Endothelial cell (in vitro differentiated cells): ENCODE measurements at places on chromosomes 5 and 9. TPM values are rescaled to one million over a fixed set of nuclear protein-coding genes. Genes with fewer than 3 reads are reported as not detected.
A peak's percentile ranks its signal among the peaks of the same experiment; 100 is the strongest.

SLC25A2 gene
- 0.62 TPM for total RNA-seq

DNA sequence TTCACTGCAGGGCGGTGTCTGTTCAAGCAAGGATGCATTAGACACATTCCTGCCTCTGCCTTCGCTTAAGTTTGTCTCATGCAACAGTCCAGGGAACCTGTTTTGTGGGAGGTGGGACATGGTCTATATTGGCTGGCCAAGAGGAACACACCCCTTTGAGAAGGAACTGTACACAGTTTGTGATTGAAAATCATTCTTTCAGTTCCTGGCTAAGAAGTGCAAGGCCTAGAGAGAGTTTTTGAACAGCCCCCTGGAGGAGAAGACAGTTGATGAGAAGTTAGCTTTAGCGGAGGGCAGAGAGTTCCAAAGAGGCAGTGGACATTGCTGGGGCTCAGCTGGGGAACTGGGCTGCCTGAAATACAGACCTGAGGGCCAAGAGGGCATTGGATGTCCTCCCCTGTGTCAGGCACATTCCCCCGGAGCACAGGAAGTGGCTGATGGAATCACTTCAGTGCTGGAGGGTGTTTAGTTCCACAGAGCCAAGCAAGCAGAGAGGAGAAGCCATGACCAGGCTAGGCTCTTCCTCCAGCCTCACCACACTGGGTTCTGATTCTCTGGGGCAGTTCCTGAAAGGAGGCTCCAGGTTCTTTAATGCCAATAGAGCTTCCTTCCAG, 66.6 kb downstream of the RGS3 start:
- H3K4me1 ChIP-seq = peaks cover 48% of the 10 kb centered on the region
- DNase-seq = no peak
- peak overlapping the region; percentile 88 for H3K27ac ChIP-seq
- peaks cover 39% of the 10 kb centered on the region for H3K27me3 ChIP-seq
- H3K36me3 ChIP-seq = peaks cover 78% of the 10 kb centered on the region
- peak overlapping the region; percentile 83 for H3K4me3 ChIP-seq

DNA sequence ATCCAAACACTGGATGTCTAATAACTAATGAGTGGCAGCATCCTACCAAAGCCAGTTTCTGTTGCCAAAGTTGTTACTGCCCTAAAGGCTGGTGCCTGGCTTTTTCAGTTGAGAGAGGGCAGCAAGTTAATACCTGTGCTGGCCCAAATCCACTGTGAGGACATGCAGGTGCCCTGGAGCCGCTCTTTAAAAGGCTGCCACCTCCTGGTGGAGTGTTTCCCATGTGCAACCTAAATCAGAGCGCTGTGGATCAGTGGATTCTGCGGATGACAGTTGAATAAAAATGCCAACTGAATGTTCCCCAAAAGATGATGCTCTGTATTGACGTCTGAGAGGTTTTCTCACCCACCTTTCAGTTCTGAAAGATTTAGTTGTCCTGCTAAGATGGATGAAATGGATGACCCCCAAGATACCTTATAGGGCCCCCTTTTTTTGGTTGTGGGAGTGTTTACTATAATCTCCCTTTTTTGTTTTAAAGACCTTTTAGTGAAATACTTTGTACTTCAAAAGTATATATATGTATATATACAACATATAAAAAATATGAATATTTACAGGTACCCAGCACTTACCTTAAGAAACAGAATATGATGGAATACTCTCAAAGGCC, 146.4 kb downstream of the EGFLAM start:
- H3K4me3 ChIP-seq = no peak overlapping the region
- peaks cover 3% of the 10 kb centered on the region for H3K27me3 ChIP-seq
- H3K4me1 ChIP-seq = no peaks in the 10 kb centered on the region

KIAA0825 gene
- 2.0 TPM for total RNA-seq

GRCh38 chr5:124576848-124577409, 169.5 kb downstream of the ZNF608 start:
- no peak overlapping the region for H3K27ac ChIP-seq
- no peaks in the 10 kb centered on the region for H3K27me3 ChIP-seq
- H3K4me3 ChIP-seq = no peak overlapping the region
- no peak for DNase-seq
- peaks cover 18% of the 10 kb centered on the region for H3K4me1 ChIP-seq
- H3K36me3 ChIP-seq = no peaks in the 10 kb centered on the region

CARTPT gene
- 148 TPM for total RNA-seq

DNA sequence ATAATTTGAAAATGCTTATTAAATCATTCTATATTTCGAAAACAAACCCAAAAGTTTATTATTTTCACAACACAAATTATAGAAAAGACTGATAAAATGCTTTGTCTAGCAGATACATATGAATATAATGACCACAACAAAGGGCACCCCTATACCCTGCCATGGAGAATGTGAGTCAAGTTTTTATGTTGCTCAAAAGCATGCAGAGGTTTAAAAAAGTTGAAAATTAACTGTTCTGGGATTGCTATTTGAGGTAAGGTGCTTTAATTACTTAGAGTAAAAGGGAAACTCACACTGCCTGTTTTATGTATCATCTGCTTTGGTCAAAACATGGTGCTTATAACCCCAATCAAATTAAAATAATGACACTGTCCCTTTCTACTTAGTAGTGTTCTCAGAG, 41.0 kb downstream of the MLANA start:
- H3K27ac ChIP-seq = no peak overlapping the region
- H3K4me3 ChIP-seq = no peak overlapping the region
- no peaks in the 10 kb centered on the region for H3K27me3 ChIP-seq
- H3K36me3 ChIP-seq = no peaks in the 10 kb centered on the region

GRCh38 chr9:3507395-3508077, 18.3 kb downstream of the RFX3 start:
- H3K4me1 ChIP-seq = peaks cover 11% of the 10 kb centered on the region
- no peak overlapping the region for H3K27ac ChIP-seq
- peaks cover 2% of the 10 kb centered on the region for H3K27me3 ChIP-seq
- H3K4me3 ChIP-seq = no peak overlapping the region

DNA sequence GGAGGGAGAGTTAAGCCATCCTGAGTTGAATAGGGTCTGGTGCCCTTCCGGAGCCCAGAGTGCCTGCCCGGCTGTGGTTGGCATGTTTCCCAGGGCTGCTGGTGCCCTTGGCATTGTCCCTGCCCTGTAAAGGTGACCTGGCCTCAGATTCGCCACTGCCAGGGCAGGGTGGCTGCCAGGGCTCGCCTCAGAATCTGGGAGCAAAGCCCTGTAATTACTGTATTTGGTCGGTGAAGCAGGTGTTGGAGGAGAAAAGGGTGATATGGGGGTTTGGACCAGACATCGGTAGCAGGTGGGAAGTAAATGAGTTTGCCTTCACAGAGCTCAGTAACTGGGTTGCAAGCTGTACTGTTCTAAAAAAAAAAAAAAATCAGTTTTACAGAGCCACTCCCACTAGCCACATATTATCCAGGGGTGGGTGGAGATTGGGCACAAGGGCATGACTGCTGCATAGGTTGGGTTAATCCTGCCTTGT, 47.6 kb downstream of the RGS3 start:
- H3K4me1 ChIP-seq = peaks cover 81% of the 10 kb centered on the region
- peaks cover 83% of the 10 kb centered on the region for H3K36me3 ChIP-seq
- DNase-seq = no peak
- peaks cover 12% of the 10 kb centered on the region for H3K27me3 ChIP-seq
- peak overlapping the region; percentile 61 for H3K27ac ChIP-seq
- H3K4me3 ChIP-seq = peak overlapping the region; percentile 51

DNA sequence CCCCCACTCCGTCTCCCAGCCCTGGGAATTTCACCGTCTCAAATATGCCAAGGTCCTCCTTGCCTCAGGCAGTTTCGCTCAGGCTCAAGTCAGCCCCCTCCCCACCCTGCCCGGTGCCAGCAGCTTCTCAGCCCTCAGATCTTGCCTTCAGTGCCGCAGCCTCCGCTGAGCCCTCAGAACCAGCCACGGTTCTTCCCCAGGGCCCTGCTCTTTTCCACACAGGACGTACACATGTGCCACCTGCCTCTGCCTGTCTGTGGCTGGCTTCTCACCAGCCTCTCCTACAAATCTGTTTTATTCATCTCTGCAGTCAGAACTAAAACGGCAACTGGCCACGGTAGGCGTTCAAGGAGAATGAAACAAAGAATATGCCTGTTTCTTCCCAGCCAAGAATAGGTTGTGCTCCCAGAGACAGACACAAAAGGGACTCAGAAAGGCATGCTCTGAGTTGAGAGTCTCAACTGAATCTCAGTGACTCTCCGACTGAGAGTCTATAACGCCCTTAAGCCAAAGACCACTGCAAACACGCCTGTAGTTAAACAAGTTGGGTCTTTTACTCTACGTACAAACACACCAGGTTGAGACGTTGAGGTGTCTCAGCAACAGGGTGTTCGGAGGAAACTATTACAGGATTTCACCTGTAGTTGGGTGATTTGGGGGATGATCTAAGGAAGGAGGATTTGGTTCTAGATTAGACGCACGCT, 10.6 kb upstream of the GRIN1 start:
- H3K27me3 ChIP-seq = peaks cover 5% of the 10 kb centered on the region
- no peak for DNase-seq
- peak overlapping the region; percentile 89 for H3K4me3 ChIP-seq
- H3K27ac ChIP-seq = peak overlapping the region; percentile 70
- no peaks in the 10 kb centered on the region for H3K36me3 ChIP-seq
- H3K4me1 ChIP-seq = peaks cover 21% of the 10 kb centered on the region

DNA sequence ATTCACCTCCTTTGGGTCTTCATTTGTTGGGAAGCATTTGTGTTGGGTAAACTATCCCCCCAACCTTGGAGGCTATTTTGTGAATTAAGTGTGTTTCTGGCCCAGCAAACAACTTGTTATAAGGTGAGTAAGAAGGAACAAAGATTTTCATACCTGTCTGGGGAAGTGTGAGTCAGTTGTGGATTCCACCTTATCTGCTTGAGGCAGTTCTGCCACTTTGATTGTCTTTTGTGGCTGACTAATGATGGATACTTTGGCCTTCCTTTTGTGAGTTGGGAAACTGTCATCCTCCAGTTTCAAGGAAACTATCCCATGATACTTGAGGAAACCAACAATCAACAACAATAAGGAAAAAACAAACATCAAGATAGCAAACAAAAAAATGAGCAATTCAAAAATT, 24.6 kb upstream of the CER1 start:
- peaks cover 1% of the 10 kb centered on the region for H3K27me3 ChIP-seq
- no peaks in the 10 kb centered on the region for H3K36me3 ChIP-seq
- peaks cover 56% of the 10 kb centered on the region for H3K4me1 ChIP-seq
- H3K27ac ChIP-seq = peak overlapping the region; percentile 91
- DNase-seq = no peak
- H3K4me3 ChIP-seq = peak overlapping the region; percentile 26

- no peak overlapping the region for H3K4me3 ChIP-seq
- peak; percentile 69 for DNase-seq
- H3K36me3 ChIP-seq = no peaks in the 10 kb centered on the region
- no peaks in the 10 kb centered on the region for H3K27me3 ChIP-seq
- no peaks in the 10 kb centered on the region for H3K4me1 ChIP-seq
Observed at GRCh38 chr5:146825033-146825432, 53.5 kb downstream of the PPP2R2B start.

DNA sequence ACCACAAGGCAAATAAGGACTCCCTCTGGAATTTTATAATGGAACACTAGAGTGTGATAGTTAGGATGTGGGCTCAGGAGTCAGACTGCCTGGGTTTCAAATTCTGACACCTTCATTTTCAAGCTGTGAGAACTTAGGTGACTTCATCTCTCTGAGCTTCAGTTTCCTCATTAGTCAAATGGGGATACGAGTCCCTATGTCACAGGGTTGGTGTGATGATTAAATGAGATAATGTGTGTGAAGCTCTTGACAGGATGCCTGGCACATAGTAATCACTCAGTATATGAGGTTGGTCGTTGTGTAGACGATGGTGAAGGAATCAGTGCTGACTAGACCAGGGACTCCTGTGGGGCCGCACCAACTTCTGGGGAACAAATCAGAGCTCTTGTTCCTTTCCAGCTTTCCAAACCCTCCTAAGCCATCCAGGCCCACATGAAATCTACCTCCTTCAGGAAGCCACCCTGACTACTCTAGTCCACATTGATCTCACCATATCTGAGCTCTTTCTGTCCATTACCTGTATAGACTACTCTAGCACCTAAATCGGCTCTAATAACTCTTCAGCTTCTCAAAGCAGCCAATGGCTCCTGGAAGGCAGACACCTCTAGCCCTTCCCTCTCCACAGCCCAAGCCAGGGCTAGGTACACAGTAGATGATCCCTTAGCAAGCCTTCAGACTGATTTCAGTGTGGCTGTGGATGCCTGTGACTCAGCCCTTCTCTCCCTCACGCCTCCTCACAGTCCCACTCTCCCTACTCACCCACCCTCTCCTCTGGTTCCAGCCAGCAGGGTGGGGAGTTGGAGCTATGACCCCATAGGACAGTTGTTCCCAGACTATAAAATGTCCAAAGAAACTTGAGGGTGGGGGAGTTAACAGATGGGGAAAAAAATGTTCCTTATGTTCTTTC, 2.5 kb upstream of the TCF7 start:
- peaks cover 11% of the 10 kb centered on the region for H3K27me3 ChIP-seq
- no peak for DNase-seq
- H3K36me3 ChIP-seq = peaks cover 4% of the 10 kb centered on the region
- H3K4me1 ChIP-seq = peaks cover 30% of the 10 kb centered on the region

ZFR gene
- 72.9 TPM for total RNA-seq

ADAMTS16 gene
- total RNA-seq = 27.8 TPM

DNA sequence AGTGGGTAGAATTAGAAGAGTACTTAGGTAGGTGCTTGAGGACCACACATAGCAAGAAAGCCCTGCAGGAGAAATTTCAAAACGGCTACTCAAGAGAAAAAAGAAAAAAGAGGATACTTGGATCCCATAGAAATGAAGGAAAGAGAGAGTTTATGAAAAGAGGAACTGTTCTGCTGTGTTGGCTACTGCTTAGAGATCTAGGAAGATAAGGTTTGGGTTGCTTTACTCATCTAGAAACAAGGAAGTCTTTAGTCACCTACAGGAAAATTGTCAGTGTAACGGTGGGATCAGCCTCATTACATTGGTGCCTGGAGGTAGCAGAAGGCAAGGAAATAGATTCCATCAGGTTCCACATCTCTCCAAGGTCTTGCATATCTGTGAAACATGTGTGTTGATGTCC, 14.8 kb upstream of the C5orf46 start:
- DNase-seq = no peak
- no peaks in the 10 kb centered on the region for H3K36me3 ChIP-seq
- H3K4me1 ChIP-seq = no peaks in the 10 kb centered on the region
- H3K27me3 ChIP-seq = no peaks in the 10 kb centered on the region
